Activated naive CD4-positive, alpha-beta T cell (primary cell): ENCODE measurements at places on chromosomes 11 and 22.

- DNase-seq: peak; percentile 4
Measured at GRCh38 chr11:12331239-12331874, 46.0 kb upstream of the PARVA start.

DNA sequence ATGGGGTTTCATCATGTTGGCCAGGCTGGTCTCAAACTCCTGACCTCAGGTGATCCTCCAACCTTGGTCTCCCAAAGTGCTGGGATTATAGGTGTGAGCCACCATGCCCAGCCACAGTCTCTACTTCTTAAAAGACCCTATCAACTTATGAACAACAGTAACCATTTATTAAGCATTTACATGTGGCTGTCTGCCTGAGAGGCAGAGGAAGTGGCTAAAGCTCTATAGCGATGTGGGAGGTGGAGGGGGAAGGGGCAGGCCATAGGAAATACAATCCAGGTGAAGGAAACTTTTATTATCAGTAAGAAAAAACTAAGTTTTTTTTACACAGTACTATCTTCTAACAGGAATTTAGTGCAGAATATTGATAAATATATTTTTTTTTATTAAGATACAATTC is 87.8 kb upstream of the PHOX2A start:
- DNase-seq: no peak

GRCh38 chr11:128210148-128210940 is 377.0 kb downstream of the ETS1 start:
- DNase-seq: no peak

GRCh38 chr11:96472085-96472484 is 82.3 kb downstream of the JRKL start:
- DNase-seq: no peak

DNA sequence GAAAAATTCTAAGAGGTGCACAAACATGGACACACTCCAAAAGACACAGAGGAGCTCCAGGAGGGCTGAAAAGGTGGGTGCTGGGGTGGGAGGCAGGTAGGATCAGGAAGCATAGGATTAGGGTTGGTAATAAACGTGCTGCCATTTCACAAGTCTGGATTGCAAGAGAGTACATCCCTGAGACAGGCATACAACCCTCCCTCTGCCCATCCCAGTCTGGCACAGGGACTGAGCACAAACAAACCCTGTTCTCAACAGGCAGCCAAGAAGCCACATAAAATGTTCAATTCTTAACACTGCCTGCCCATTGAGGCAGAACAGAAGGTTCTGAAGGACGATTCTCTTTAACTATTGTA is 18.5 kb downstream of the SLC35F2 start:
- no peak for DNase-seq

DNA sequence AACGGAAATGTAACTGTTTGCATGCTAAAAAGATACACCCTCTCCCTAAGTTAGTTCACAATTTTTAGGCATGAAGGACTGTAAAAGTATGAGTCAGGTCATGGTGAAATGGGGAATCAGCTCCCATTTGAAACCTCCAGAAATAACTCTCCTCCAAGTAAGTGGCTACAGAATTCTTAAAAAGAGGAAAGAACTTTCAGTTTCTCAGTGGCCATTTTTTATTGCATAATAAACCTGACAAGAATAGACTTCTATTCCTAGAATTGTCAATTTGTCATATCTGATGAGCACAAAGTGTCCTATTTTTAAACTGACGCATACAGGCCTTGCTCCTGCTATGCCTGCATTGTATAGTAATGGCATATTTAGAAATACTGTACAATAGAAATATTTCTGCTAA is 612.2 kb downstream of the CNTN5 start:
- no peak for DNase-seq

- no peak for DNase-seq
Measured at GRCh38 chr11:26993965-26994457, at the start of gene FIBIN. Gene FIBIN, plus strand, starts transcription at chr11:26994112. Its CDS starts 415 bp downstream, at chr11:26994527.

DNA sequence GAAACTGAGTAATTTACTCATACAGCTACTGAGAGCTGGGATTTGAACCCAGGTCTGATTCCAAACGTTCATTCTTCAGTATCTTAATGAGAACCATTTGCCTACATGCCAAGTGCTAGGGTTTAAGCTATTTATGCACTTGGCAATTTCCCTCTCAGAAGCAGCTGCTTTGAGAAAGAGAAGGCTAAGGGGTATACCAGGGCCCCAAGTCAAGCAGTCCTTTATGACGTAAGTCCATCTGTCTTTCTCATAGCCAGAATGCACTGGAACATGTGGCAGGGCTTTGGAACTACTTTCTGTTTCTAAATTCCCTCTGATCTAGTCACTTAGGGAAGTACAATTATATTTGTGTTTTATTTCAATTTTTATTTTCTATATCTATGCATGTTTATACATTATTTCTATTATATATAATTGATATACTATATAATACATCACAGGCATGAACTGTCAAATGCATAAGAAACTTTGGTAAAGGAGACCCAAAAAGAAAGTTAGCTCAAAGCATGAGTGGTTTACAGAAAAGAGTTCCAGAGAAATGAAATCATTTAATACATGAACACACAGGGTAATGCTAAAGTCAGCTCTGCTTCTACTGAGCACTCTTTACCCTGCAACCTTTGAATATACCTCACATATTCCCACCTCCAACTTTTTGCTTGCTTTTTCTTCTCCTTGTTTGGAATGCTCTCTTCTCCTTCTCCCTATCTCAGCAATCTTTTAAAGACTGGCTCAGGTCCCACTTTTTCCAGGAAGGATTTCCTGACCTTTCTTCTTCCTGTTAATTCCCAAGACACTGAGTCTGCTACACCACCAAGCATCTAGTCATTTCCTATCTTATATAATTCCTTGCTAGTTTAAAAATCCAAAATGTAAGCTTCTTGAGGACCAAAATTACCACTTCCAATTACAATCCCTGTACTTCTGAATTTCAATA is 80.5 kb upstream of the GDPD4 start:
- DNase-seq: no peak

- DNase-seq: no peak
Measured at GRCh38 chr11:16881074-16881709, 133.0 kb downstream of the PLEKHA7 start.

GRCh38 chr11:16779436-16779835 is 41.0 kb downstream of the C11orf58 start:
- DNase-seq: no peak

- no peak for DNase-seq
Measured at GRCh38 chr22:46437671-46438440, 99.6 kb downstream of the CELSR1 start.

GRCh38 chr22:38773363-38773946 is 17.7 kb upstream of the SUN2 start:
- DNase-seq: no peak

GRCh38 chr11:17798253-17798652 is 63.7 kb downstream of the KCNC1 start:
- DNase-seq: no peak

DNA sequence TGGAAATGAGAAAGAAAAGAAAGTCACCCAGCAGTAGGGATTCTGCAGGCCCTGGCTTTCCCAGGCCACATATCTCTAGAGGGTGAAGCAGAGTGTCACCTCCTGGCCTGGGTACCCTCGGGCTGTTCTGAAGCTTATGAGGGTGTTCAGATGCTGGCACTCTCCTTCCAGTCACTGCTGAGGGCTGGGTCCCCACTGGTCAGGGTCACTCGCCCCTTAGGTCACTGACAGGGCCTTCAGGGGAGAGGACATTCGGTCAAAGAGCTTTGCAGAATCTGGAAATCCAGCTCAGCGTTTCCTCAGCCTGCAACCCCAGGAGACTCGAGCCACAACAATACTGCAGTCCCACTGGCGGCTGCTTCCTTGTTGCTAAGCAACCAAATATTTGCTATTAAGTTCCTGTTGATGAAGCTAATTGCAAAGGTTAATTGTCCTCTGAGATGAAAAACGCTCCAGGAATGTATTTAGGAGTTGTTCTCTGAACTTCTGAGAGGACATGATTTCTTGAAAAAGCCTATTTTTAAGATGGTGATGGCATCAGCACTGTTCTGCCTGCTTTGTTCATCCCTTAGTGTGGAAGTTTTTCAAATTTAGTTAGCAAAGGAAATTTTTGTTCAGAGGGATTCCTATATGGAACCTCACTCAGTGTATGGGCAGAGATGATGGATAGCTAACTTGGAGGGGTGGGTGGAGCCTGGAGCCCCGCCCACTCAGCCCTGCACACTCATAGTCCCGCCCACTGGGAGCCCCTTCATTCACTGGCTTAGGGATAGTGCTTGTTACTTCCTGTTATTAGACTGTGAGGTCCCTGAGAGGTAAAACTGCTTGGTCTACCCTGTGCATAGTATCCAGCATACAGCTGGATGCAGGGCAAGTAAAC is 109.2 kb downstream of the CSNK2A3 start:
- DNase-seq: no peak

DNA sequence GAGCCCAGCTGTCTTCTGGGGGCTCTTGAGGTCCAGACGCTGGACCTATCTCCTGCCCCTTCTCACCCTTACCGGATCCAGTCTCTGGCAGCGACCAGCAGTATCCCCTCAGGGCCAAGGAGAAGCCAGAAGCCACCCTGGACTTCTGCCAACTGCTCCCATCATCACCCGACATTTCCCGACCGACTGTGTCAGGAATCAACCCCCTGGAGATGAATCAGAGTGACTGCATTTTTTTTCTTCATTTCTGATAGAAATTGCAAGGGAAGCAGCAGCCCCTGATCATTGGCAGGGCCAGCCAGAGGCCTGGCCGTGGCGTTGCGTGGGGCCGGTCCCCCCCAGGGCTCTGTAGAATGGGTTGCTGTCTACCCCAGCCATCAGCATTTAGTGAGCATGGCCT is 5.2 kb upstream of the LIF start:
- no peak for DNase-seq

GRCh38 chr11:134862587-134863195 is 450.6 kb upstream of the B3GAT1 start:
- DNase-seq: no peak

DNA sequence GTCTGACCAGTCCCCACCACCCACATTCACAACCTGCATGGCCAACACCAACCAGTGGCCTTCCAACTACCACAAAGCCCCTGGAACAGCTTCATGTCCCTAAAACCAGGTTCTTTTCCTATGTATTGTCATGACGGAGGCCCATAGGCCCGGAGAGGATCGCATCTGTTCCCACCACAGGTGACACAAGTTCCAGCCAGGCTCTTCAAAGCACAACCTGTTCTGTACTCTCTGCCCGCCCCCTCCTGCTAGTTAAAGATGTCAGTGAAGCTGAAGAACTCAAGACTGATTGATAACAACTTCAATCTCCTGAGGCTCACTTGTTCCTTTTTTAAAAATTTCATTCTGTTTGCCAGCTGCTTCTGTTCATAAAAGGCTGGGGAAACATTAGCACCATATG is 121.1 kb upstream of the GUCY1A2 start:
- no peak for DNase-seq

DNA sequence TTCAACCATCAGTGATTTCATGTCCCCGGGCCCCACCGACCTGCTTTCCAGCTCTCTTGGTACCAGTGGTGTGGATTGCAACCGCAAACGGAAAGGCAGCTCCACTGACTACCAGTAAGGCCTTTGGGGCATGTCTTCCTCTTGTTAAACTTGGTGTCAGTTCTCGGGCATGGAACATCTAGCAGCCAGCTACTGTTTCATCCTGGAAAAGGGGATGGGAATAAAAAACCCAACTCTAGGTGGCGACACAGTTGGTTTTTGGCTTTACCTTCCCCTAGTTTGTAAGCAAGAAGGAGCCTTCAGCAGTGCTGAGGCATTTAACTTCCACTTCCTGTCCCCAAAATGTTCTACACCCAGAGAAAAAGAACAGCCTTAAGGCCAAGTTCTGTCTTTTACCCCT is 76.7 kb downstream of the BMAL1 start:
- no peak for DNase-seq

DNA sequence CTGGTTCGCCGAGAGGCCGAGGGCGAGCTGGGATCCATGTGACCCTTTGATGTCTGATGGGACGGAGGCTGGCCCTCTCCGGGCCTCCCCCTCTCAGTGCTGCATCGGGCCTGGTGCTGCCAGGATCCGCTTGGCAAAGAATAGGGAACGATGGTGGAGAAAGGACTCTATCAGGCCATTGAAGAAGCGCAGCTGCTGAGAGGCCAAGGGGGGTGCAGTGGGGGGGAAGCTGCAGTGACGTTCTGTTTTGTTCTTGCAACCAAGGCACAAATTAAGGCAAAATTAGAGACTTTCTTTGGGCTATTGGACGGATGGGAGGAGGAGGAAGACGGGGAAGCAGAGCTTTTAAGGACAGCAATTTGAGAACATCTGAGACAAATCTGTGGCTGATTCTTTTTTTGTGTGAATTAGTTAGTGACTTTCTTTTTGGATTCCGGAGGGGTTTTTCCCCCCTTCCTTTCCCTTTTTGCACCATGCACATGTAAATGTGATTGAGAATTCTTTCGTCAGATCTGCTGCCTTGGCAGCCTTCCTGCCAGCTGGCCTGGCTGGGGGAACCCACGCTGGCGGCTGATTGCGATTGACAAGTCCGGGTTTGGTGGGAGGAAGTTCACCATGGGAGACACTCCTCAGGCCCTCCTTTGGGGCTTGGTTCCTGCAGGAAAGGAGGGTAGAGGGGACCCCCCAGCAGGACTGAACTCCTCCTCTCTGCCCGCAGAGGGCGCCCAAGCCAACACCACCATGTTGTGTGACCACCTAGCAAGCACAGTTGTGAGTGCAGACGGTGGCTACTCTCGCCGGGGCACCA is 214.6 kb downstream of the NTM start:
- no peak for DNase-seq

GRCh38 chr22:48192920-48193319 is 1430.5 kb downstream of the TBC1D22A start:
- no peak for DNase-seq

- DNase-seq: no peak
Measured at GRCh38 chr22:36234919-36235318, 4.4 kb downstream of the APOL2 start.

DNA sequence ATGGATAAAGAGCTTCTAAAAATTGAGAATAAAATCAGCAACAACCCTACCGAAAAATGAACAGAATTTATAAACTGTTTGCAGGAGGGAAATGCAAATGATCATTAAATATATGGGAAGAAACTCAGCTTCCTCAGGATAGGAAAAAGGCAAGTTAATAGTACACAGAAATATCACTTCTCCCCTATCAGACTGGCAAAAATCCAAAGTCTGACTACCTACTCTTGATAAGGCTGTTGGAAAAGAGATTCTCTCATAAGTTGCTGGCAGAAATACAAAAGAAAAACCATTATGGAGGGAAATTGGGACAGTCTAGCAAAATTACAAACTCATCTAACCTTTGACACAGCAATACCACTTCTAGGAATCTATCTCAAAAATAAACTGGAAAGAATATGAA is 100.9 kb upstream of the LDLRAD3 start:
- DNase-seq: no peak

DNA sequence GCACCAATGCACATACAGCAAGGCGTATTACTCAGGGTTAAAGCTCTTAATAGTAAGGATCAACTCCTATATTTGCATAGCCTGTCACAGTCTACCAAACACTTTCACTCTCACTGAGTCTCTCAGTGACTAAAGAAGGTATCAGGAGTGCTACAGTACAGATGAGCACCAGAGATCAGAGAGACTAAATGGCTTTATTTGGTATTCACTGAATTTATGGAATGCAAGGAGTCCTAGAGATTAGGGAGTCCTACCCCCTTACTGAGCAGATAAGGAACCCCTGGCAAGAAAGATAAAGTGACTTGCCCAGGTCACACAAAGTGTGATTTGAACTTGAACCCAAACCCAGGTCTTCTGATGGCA is 396.4 kb upstream of the CCDC90B start:
- DNase-seq: no peak

GRCh38 chr11:23856654-23857053 is 640.2 kb upstream of the LUZP2 start:
- DNase-seq: no peak

GRCh38 chr11:7648264-7648663 is 25.0 kb downstream of the CYB5R2 start:
- no peak for DNase-seq
